Activated T-cell treated with anti-CD3 and anti-CD28 coated beads for 48 hours (primary cell): ENCODE measurements at places on chromosomes 7 and 10.
A peak's percentile ranks its signal among the peaks of the same experiment; 100 is the strongest.

- DNase-seq = no peak
Observed at GRCh38 chr7:11623093-11623678, 208.8 kb downstream of the THSD7A start.

- DNase-seq = no peak
Observed at GRCh38 chr10:3827266-3827665, 42.3 kb upstream of the KLF6 start.

GRCh38 chr7:121328508-121329190 lies at the start of gene WNT16:
Gene WNT16 (plus strand): TSS chr7:121329000. CDS start chr7:121329293, 293 bp downstream.
- no peak for DNase-seq

GRCh38 chr7:23211589-23211988 lies 29.7 kb downstream of the NUP42 start:
- DNase-seq = no peak

- DNase-seq = no peak
Observed at GRCh38 chr7:105578496-105578895, 2.8 kb downstream of the EFCAB10 start.

GRCh38 chr10:28326516-28327490 lies 23.9 kb upstream of the MPP7 start:
- DNase-seq = no peak

DNA sequence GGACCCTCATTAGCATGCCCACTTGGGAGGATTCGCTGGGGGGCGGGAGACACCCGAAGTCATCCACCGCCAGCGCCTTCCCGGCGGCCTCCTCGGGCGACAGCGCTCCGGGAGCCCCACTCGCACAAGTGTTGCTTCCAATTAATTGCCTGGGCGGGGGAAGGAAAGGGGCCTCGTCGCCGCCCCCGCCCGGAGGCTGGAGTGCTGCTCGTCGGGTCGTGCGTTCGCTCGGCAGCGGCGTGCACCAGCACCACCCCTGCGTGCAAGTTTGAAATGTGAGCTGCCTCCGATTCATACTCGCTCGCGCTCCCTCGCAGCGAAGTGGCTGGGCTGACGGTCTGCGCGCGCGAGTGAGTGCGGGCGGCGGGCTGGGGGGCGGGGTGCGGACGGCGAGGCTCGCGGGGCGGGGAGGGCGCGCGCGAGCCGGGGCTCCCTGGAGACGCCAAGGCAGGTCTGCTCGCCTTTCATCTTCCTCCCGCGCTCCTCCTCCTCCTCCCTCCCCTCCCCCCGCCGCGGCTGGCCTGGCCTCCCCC lies 104.6 kb upstream of the PPIF start:
- DNase-seq = peak; percentile 69

- DNase-seq = no peak
Observed at GRCh38 chr7:49228426-49229098, 304.2 kb downstream of the CDC14C start.

GRCh38 chr7:42263971-42264370 lies 27.0 kb upstream of the GLI3 start:
- no peak for DNase-seq

DNA sequence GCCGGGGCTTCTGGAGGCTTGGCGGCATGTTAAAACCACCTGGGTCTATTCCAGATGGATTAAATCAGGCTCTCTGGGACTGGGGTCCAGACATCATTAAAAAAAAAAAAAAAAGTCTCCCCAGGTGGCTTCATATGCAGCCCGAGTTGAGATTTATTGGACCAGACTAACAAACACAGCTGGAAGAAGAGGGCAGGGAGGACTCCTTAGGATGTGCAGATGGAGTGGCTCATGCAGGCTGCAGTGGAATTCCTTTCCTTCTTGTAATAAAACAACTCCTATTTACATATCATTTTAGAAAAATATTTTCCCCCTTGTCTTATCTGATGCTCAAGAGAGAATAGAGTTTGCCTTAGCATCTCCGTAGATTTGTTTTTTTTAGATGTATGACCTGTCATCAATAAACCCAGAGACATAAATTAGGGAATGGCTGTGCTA lies 238.1 kb downstream of the CAMK1D start:
- DNase-seq = no peak

DNA sequence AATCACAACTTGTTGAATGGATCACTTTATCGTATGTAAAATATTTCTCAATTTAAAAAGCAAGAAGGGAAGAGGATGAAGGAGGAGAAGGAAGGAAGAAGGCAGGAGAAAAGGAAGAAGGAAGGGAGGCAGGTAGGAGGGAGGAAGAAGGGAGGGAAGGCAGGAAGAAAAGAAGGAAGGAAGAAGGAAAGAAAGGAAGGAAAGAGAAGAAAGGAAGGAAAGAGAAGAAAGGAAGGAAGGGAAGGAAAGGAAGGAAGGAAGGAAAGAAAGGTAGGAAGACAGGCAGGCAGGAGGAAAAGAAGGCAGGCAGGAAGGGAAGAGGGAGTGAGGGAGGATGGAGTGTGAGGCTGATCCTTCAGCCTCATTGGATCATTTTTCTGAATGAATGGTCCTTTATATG lies 145.5 kb downstream of the MYOF start:
- no peak for DNase-seq

- no peak for DNase-seq
Observed at GRCh38 chr7:83738291-83738835, 89.4 kb upstream of the SEMA3E start.

DNA sequence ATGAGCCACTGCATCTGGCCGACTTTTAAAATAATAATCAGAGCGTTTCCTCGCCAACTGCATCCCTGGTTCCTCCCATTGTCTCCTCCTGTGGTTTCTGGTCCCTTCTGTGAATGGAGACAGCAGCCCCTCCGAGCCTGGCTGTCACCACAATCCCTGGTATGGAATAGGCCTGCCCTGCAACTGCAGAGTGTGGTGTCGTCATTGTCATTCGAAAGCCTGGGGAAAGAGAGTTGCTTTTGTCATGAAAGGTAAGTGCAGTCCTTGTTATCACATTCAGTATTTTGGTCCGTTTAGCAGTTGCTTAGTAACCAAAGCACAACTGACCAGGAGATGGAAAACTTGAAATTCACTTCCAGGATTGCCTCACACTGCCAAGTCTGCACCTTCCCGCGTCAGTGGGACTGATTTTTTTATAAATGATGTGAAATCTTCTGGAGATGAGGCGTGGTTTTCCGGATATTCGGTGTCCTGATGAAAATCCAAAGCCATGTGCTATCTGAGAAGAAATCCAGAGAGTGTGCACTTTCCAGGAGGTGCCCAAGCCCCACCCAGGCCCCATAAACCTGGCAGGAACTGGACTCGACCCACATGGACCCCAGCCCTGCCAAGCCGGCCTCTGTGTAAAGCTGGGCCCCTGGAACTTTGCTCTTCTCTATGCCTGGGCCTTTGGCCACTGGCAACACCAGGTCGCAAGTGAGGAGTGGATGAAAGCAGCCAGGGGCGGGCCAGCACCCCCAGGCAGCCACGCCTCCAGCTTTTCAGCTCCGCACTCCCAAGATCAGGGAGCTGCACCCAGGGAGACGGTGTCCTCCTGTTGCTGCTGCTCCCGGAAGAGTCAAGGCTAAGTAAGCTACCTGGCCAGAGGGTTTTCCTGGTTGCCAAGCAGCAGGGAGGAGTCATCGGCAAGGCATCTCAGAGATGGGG lies 133.7 kb upstream of the SH2B2 start:
- DNase-seq = no peak

DNA sequence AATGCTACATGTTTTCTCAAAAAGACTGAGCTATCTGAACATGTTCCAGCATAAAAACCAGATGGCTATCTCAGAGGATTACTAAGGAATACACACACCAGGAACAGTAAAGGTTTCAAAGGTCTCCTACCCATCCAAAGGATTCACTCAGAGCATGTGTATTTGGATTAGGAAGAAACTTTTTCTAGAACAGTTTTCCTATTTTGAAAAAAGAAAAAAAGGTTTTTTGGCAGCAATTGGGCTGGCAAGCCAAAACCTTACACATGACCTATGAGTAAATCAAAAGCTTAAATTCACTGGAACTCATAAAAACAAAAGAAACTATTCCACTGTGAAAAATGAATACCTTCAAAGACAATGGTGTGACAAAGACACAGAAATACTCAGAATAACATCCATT lies 9.6 kb downstream of the TPK1 start:
- no peak for DNase-seq

DNA sequence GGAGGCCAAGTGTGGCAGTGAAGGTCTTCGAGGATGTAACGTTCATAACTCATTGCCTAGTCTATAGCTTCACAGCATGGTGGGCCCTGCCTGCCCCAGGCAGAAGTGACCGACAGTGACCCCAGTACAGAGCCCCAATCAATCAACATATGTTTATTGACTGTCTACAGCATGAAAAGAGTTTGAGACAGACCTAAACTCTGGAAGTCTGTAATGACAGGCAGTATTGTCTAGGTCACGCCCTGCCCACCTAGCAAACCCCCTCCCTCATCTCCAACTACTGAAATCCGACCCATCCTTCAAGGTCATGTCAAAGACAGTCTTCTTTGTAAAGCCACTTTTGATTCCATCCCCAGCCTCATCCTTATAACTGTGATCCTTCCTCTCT lies 43.9 kb downstream of the LYZL1 start:
- no peak for DNase-seq

GRCh38 chr10:49592726-49593563 lies 17.2 kb upstream of the SLC18A3 start:
- peak; percentile 43 for DNase-seq

DNA sequence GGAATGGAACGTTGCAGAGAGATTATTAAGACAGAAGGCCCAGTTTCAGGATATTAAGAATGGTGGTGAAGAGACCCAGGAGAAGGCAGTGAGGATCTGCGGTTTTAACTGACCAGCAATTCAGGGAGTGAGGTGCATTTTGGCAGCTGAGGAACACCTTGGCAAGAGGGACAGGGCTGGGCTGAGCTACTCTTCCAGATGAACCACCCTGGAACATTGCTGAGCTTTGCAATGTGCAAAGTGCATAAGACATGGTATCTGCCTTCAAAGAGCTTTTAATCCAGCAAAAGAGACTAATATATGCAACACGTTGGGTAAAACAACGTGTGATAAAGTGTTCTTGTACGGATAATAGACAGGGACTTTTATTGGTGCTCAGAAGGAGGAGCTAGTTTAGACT lies 181.0 kb upstream of the AGK start:
- no peak for DNase-seq

GRCh38 chr10:131480066-131480465 lies 168.5 kb upstream of the TCERG1L start:
- no peak for DNase-seq

- no peak for DNase-seq
Observed at GRCh38 chr7:48251766-48252165, 80.5 kb downstream of the ABCA13 start.

DNA sequence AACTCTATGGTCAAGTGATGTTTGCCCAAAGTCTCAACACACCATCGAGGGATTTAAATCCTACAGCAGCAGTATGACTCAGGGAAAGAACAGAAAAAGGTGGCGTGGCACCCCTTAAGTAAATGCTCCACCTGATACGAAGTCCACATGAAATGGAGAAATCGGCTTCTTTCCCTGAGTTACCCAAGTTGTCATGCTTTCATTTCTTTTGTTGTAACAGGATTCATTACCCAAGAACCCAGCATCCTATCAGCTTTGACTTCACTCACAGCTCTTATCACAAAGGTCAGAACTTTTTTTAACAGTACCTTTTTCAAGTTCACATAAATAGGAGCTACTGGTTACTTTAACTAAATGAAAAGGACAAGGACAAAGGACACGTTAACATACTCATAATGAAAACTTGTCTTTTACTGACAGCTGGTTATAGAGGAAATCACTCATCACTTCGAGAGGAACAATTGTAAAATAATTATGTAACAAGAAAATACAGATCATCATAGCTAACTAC lies 219.8 kb upstream of the FRMD4A start:
- DNase-seq = no peak

DNA sequence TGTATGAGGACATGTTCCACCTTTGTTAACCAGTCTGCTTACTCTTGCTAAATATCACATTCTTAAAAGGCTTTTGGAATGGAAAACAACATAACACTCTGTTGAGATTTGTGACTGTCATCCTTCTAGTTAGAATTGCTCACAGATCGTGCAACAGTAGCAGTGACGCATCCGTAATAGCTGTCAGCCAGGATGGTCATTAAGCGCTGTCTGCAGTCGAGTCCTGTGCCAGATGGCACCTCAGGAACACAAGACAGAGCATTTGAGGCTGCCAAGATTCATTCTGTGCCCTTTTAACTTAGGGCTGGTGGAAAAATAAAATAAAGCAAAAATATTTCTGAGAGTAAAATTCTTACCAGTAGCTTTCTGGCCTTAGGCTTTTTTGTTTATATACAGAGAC lies 348.6 kb downstream of the ANKRD7 start:
- no peak for DNase-seq

GRCh38 chr7:94999069-94999351 lies 91.6 kb downstream of the PPP1R9A start:
- DNase-seq = no peak

- no peak for DNase-seq
Observed at GRCh38 chr7:102849538-102849937, 63.3 kb upstream of the LRRC17 start.

- DNase-seq = no peak
Observed at GRCh38 chr10:104333032-104333727, 5.1 kb downstream of the ITPRIP start.

DNA sequence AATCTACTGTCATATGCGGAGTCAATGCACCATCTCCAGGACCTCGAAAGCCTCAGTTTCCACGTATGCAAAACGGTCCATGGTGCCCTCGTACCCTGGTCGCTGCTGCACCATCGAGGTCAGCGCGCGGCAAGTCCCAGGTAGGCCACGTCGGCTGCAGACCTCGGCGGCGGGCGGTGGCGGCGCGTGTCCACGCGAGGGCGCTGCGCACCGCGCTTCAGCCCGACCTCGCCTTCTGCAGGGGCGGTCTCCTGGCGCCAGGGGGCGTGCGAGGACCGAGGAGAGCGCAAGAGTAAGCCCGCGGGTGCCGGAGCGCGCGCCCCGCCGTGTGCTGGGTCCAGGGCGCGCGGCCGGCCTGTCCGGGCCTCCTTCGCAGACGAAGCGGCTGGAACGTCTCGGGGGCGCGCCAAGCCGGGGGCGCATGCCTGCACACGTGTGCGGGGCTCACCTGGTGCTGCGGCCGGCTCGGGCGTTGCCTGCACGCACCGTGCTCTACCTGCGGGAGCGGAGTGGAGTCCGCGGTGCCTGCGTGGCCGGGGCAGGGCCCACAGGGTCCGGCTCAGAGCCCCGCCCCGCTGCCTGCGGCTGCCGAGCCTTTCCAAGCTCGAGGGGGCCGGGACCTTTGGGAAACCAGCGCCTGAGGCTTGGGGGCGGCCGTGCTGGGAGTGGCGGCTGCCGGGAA lies 54.0 kb downstream of the GLRX3 start:
- DNase-seq = peak; percentile 89

DNA sequence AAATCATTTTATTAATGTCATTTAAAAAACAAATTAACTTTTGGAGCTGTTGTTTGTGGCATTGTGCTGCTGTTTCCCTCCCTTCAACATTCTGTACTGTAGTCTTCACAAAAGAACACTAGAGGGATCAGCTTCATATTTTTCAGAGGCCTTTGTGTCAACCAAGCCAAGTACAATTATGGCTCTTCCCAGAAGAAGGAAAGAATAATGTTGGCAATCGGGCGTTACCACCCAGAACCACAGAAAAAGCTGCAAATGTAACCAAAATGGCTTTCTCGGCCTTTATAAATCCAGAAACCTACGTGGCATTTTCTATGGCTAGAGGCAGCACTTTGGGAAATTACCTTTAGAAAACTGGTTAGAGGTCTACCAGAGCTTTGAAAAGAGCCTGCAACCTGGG lies 98.8 kb upstream of the COL1A2 start:
- no peak for DNase-seq

- DNase-seq = no peak
Observed at GRCh38 chr7:41977661-41978060, 259.3 kb downstream of the GLI3 start.

- no peak for DNase-seq
Observed at GRCh38 chr7:95861041-95861440, 88.7 kb downstream of the DYNC1I1 start.
